ENCODE measurements at places on chromosomes 4 and X.

DNA sequence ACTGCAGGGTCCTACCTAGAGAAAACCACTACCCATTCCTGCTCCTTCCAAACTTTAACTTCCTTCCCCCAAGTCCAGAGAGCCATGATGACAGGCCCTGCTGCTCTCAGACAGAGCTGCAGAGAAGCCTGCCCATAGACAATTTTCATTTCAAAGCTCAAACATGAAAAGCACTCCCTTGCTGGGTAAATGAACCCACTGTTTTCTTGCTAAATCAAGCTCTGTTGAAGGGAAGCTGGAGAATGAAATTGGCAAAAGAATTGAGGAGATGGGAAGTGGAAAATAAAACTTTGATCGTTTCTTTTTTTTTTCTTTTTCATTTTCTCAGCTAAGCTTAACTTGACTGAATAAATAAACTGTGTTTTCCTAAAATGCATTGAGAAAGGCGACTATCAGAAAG, 331.1 kb upstream of the CPEB2 start:
- DNase-seq, result no peak

DNA sequence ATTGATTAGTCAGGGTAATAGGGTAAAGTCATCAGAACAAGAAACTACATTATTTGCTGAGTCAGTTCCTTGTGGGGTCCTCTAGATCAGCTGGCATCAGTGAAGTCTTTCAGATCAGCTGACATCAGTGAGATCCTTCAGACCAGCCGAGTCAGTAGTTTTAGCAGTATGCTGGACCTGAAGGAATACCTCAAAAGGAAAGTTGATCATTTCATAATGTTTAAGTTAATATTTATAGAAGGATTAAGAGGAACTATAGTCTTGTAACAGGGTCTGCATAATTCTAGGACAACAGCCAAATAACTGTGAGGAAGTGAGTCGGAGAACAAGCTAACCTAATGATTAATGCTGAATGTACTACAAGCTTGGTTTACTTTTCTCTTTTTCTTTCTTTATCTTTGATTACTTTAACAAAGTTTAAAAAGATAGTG, 958 bp upstream of the UGT2B7 start:
- DNase-seq, result no peak

DNA sequence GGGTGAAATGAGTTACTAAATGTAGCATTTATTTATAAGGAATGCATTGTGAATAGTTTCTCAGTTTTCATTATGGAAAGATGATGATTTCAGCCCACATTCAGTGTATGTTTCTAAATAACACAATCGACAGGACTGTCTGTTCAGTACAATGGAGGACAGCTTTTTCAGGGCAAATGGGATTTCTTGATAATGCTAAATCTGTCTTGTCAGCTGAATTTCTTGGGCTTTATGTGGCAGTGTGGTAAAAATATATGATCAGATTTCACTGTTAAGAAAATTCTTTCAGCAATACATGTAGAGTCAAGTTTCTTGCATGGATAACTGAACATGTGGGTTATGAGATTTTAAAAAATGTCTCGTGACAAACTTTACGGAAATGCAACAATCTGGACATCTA, 150.8 kb downstream of the NPNT start:
- no peak for DNase-seq

- DNase-seq, result no peak
Observed at GRCh38 chrX:149950681-149951080, 12.4 kb upstream of the EOLA2 start.

GRCh38 chrX:100895365-100896075, 21.4 kb upstream of the NOX1 start:
- no peak for DNase-seq

DNA sequence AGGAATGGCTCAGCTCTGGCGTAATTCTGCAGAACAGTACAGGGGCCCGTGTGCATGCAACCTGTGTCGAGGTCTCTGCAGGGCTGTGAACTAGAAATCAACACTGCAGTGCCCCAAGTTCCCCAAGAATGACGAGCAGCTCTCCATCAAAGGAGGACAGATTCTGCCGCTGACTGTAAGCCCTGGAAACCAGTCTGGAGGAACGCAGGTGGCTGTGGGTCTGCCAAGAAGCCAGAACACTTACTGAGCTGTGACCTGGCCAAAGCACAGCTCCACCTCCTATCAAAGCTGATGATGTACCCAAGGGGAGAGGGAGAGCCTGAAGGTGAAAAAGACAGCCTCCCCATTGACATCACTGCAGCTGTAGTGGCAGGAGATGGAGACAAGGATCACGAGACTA, 80.3 kb upstream of the STS start:
- DNase-seq, result no peak

- no peak for DNase-seq
Observed at GRCh38 chr4:122826079-122826527, 528 bp upstream of the FGF2 start.

GRCh38 chr4:36237366-36238313, 6.7 kb downstream of the ARAP2 start:
- no peak for DNase-seq

- DNase-seq, result no peak
Observed at GRCh38 chr4:149719357-149719756, 96.3 kb downstream of the IQCM start.

DNA sequence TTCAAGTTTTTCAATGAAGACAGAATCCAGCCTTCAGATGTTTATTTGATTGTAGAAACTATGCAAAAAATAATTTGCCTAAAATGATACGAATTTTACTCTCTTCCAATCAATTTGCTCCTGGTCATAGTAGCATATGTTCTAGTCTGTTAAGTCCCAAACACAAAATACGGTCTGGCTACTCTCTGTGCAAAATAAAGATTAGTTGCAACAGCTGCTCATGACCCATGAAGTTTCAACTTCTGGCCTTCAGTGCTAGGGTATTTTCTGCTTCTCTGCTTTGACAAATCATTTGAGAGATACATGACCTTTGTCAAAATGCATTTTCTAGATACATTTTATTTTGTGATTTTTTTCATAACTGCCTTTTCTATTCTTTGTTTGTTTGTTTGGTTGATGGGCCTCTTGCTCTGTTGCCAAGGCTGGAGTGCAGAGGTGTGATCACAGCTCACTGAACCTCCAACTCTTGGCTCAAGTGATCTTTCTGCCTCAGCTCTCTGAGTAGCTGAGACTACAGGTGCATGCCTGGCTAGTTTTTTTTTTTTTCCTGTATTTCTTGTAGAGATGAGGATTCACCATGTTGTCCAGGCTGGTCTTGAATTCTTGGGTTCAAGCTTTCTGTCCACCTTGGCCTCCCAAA, 55.2 kb downstream of the TACR3 start:
- DNase-seq, result no peak

GRCh38 chrX:49656533-49656932, 39.3 kb downstream of the PAGE1 start:
- no peak for DNase-seq

- DNase-seq, result no peak
Observed at GRCh38 chr4:176638992-176639391, 153.7 kb downstream of the VEGFC start.

GRCh38 chrX:70219938-70220764, 14.3 kb upstream of the AWAT1 start:
- DNase-seq, result no peak

DNA sequence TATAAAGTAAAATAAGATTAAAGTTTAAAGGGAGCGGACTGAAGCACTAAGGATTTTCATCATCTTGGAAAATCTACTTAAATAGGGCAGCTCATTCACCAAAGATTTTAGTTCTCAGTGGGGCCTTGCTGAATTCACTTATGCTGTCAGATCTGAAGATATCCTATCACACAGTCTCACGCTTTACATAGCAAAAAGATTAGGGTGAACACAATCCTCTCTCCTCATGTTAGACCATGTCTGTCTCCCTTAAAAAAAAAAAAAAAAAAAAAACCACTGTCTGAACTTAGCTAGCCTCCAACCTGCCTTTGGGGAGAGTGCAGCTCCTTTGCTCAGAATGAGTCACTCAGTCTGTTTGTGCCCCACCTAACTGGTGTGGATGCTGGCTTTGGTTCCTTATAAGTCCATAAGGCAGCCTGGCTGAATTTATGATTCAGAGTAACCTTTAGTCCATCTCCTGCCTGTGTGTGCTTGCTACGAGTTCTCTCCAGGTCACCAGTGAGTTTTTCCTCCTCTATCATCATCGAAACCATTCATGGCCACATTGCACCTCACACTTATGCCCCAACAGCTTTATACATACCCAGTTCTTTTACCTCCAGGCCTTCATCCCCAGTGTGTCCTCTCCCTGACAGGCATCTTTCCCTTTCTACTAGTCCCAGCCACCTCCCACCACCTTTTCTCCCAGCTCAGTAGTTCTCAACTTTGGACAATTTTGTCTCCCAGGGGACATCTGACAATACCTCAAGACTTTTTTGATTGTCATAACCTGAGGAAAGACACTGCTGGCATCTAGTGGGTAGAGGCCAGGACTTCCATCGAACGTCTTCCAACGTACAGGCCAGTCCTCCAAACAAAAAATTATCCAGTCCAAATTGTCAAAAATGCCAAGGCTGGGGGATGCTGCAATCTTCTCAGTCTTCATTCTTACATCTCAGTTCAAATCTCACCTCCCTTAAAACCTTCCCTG, 220.7 kb upstream of the EMCN start:
- no peak for DNase-seq

GRCh38 chr4:2588259-2588658, 51.8 kb downstream of the FAM193A start:
- no peak for DNase-seq

- DNase-seq, result no peak
Observed at GRCh38 chrX:26581091-26581490, 365.1 kb downstream of the MAGEB5 start.

DNA sequence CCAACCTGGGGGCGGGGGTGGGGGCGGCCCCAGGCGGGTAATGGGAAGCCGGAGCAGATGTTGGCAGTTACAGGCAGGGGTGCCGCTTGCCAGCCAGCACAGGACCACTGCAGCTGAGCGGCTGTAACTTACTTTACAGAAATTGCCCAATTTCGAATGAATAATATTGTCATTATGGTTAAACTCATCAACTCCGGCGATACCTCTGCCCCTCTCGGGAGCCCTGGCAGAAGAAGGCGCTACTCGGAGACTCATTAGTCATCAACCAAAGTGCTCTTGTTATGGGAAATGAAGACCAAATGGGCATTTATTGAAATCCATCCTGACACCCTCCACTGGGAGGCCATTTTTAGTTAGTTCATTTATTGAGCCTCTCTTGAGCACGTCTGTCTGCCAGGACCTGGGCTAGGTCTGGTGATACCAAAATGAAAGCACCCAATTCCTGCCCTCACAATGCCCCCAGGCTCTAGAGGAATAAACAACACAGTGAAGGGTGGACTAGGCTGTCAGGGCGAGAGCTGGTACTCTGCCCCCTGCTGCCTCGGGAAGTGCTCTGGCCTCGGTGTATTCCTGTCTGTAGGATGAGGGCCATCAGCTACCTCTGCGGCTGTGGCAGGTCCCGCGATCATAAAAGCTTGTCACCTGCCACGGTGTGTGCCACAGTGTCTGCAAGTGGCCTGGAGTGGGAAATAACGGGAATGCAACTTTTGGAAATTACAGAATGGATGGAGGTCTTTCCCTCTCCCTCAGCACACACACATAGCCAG, 159.1 kb upstream of the PSAPL1 start:
- no peak for DNase-seq

DNA sequence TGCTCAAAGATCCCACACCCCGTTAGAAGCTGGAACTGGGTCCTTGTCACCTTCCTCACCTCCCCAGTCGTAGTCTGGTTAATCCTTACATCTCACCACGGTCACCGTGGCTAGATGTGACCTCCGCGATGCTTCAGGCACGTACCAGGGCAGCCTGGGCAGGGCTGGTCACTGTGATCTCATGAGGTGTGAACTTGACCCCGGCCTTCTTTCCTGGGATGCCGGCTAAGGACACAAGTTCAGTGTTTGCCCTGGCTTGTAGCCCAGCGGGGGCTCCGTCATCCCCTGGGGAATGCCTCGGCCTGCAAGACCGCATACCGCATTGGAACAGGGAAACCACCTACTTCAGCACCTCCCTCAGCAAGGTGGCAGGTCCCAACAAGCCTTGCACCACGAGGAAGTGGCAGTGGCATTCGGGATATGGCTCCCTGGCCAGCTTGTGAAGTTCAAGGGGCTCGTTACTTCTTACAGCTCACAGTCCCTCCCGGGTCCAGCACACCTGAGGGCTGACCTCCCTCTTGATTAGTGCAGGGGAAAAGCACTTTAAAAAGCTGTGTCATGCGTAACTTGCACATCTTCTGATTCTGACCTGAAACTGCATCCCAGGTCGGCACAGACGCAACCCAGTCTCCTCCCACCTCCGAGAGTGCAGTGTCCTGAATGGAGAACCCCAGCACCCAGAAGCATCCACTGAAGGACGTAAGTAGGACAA, 25.9 kb downstream of the NOP14 start:
- DNase-seq, result peak; percentile 73

- DNase-seq, result no peak
Observed at GRCh38 chr4:138344054-138344453, 101.9 kb upstream of the SLC7A11 start.

Data from posterior cingulate gyrus (tissue), 11 donors.